ENCODE measurements at places on chromosomes 3 and 15. TPM values are rescaled to one million over a fixed set of nuclear protein-coding genes. Genes with fewer than 3 reads are reported as not detected.

DNA sequence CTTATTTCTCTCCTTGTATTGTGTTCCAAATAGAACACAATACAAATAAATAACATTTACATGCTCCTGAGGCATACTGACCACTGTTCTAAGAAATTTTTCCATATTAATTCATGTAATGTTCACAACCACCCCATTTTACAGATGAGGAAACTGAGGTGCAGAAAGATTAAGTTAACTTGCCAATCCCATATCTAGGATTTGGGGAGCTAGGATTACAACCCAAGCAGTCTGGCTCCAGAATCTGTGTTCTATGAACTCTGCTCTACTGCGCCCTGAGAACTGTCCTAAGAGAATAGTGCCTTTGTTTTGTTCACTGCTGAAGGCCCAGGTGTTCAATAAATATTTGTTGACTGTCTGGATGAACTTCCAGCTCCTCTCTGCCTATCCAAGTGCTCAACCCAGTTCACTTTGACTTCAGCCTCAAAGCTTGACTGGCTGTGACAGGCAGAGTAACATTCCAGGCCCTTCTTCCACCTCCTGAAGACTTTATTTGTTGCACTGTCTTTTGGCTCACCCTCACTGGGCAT is 3.1 kb downstream of the NEK10 start:
- DNase-seq, result no peak

- DNase-seq, result peak; percentile 9
Measured at GRCh38 chr15:92306663-92307062, 87.0 kb upstream of the ST8SIA2 start.

DNA sequence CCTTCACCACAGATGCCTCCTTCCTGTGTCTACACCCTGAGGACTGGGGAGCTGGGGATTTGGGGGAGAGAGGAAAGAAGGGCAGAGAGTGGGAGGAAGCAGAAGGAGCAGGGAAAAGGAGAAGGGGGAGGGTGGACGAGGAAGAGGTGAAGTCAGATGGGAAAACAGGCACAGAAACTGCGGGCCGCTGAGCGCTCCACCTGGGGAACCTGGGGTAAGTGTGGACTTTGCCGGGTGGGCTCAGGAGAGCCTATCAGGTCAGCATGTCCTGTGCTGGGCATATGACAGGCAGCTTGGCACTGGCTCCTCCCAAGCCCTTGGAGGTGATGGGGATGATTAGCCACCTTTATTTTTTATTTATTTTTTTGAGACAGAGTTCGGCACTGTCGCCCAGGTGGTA is 62.6 kb downstream of the CORO2B start:
- peak; percentile 60 for DNase-seq

- no peak for DNase-seq
Measured at GRCh38 chr3:69869643-69870042, 129.9 kb upstream of the SAMMSON start.

- DNase-seq, result no peak
Measured at GRCh38 chr3:132435911-132436425, 18.7 kb downstream of the DNAJC13 start.

GRCh38 chr3:108804437-108804836 is 18.1 kb upstream of the TRAT1 start:
- DNase-seq, result no peak

- DNase-seq, result peak; percentile 93
Measured at GRCh38 chr3:112640930-112641801, at the start of gene CCDC80. TSS of gene CCDC80 (minus strand) at chr3:112641143. CDS start at chr3:112639905, 1,238 bp downstream.

- DNase-seq, result no peak
Measured at GRCh38 chr3:46356909-46357308, 3.0 kb downstream of the CCR2 start.

DNA sequence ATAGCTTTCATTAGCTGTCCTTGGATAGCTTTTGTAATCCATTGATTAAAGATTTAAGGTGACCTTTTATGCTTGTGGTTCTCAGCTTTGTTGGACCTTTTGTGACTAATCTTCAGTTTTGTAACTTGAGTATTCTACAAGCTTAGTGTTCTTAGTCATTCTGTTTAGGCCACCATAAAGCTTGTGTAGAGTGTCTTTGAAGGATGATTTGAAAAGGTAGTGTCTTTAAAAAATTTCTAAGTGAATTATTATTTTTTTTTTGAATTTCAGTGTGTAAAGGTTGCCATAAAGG is 7.5 kb downstream of the MORF4L1 start:
- DNase-seq, result no peak

GRCh38 chr3:48739955-48740823 is 23.2 kb upstream of the IP6K2 start:
- peak; percentile 43 for DNase-seq

DNA sequence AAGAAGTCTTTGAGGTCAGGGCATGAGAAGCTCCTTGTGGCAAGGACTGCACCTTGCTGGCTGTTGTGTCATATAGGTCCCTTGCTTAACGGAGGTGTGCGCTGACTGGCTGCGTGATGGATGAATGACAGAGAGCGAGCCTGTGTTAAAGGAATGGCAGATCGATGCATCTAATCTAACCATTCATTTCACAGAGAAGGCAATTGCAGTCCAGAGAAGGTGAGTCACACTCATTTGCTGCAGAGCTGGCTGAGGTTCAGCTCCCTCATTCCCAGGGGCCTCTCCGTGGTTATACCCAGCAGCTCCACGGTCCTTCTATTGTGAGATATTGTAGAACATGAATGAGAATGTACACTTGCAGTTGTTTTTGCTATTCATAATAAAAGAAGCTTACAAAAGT is 289.3 kb downstream of the EPHB1 start:
- no peak for DNase-seq

DNA sequence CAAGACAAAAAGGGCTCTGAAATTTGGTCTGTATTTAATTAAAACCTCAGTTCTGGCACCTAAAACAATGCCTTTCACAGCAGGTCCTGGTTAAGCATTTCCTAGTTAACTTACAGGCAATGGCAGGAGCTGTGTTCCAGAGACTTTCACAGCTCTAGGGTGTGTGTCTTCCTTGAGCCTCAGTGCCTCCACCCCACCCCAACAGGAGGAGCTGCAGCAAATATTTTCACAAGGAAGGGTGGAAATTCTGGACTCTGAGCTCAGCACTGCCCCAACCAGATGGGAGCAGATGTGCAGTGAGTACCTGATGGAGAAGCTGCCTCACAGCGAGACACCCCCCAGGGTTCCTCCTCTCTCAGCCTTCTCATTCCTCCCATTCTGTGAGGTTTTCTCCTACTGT is 106.3 kb upstream of the SPATA12 start:
- no peak for DNase-seq

GRCh38 chr15:37079726-37080125 is 20.6 kb downstream of the MEIS2 start:
- DNase-seq, result no peak

- no peak for DNase-seq
Measured at GRCh38 chr3:164326714-164327113, 751.6 kb downstream of the SI start.

- DNase-seq, result no peak
Measured at GRCh38 chr3:133914839-133915600, 19.3 kb upstream of the RAB6B start.

GRCh38 chr3:32817558-32818228 is at the start of gene TRIM71:
TSS of gene TRIM71 (plus strand) at chr3:32817997. CDS start at chr3:32818081, 84 bp downstream.
- no peak for DNase-seq

DNA sequence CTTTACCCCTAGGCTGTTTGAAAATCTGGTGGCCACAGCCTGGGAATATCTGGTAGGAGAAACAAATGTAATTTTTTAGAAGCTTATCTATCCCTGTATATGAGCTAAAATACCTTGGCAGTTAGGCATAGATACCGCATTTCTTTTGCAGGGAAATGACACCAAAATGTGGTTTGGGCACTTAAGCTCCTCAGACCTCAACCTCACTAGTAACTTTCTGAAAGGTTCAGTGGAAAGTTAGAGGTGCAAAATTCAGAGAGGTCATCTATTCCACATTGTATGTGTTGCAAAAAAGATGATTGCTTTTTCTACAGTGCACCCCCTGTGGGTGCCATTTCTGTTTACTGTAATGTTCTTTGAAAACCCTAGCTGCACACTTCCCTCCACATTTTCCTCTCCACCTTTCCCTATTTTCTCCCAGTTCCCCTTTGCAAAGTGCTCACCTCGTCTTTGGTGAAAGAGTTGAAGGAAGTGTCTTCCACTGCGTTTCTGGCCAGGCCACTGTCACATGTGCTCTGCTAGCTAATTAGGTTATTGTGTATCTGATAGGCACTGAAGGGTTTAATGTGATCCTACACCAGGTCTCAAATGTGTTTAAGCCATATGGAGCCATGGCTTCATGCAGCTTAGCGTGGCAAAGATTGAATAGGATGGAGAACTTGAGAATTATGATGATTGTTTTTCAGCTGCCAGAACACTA is 1.3 kb downstream of the SACM1L start:
- DNase-seq, result no peak

DNA sequence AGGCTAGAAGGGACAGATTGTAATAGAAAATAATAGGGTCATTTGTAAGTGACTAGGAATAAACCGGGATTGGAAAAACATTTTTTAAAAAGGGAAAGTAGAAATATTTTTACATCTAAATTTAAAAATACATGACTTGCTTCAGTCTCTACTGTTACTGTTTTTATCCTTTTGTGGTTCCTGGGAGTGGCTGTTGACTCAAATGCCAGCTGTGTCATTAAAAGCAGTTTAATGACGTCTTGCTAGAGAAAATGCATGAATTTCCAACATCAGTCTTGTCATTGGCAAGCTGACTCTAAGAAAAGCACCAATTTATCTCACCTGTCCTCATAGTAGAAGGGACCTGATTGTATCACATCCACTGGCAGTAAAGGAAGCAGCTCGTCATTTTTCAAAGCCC is 16.7 kb upstream of the LCMT2 start:
- DNase-seq, result no peak

GRCh38 chr15:78065973-78066946 is 11.3 kb downstream of the TBC1D2B start:
- no peak for DNase-seq

- DNase-seq, result no peak
Measured at GRCh38 chr3:63774781-63775180, 44.3 kb upstream of the C3orf49 start.

DNA sequence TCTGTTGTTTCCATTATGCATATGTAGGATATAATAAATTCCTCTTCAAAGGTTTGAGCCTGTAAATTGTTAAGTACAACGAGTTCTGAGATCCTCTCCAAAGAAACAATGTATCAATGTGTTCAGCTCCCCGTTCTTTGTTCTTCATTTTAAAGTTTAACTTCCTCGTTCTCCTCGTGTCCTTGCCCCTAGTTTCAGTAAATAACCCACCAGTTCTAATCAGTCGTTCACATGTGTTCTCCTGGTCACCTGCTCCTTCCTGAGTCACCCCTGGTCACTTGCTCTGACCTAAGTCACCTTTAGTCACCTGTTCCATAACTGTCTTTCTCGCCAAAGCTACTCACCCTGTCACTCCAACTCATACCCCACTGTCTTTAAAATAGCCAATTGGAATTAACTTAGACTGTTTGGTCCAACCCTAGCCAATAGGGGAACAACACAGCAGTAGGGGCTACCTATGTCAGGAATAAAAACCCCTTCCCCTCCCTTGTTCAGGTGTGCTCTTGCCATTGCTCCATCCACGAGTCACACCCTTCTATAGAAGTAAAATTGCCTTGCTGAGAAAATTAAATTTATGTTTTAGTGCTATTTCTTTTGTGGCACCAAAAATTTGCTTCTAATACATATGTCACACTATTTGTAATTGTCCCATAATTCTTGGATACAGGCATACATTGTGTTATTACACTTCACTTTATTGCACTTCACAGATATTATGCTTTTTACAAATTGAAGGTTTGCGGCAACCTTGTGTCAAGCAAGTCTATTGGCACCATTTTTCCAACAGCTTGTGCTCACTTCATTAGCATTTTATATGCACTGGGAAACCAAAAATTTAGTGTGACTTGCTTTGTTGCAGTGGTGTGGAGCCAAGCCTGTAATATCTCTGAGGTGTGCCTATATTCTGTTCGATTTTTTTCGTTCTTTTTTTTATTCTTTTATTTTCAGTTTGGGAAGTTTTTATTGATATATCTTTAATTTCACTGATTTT is 15.3 kb upstream of the MCF2L2 start:
- DNase-seq, result no peak

DNA sequence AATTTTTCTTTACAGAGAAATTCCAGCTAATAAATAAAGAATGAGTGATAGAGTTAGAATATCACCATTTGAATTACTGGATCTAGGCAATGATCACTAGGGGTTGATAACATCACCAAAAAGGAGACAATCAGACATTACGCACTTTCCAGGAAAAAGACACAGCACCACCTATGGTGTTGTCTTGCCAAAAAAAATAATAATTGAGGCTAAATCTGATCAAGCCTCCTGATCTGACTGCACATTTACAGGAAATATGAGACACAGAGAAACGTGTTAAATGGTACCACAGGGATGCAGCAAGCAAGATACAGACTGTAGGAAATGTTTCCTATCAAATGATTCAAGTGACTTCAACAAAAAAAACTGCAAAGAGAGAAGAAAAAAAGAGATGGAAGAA is 92.8 kb downstream of the EOMES start:
- DNase-seq, result no peak

GRCh38 chr3:22269831-22270230 is 518.8 kb upstream of the ZNF385D start:
- no peak for DNase-seq

DNA sequence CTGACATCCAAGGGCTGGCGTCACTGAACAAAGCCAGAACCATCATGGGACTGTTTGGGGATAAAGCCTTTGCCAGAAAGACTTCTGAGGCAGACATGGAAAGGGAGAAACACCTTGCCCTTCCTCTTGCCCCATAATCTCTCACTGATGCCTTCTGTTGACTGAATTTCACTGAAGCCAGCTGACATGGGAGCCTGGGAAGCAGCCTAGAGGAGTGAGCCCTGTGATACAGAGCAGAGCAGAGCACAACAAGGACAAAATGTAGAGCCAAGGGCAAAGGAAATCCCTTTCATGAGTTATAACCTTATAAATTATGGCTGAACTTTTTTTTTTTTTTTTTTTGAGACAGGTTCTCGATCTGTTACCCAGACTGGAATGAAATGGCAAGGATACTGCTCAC is 9.8 kb upstream of the CNOT10 start:
- no peak for DNase-seq

- DNase-seq, result no peak
Measured at GRCh38 chr3:183279371-183279770, 26.3 kb downstream of the B3GNT5 start.

GRCh38 chr3:49476563-49476962 is 6.5 kb downstream of the DAG1 start:
- no peak for DNase-seq

GRCh38 chr3:126613479-126614188 is 41.3 kb downstream of the TXNRD3 start:
- no peak for DNase-seq

The ACTC1 gene
- not detected for polyA plus RNA-seq

The SCN11A gene
- polyA plus RNA-seq, result not detected

The GABRA5 gene
- polyA plus RNA-seq, result not detected

The ASB14 gene
- polyA plus RNA-seq, result not detected

The TMEM212 gene
- polyA plus RNA-seq, result not detected

The TGM5 gene
- polyA plus RNA-seq, result not detected

The TMEM108 gene
- polyA plus RNA-seq, result not detected

The DUOXA2 gene
- polyA plus RNA-seq, result not detected

The AQP9 gene
- 0.11 TPM for polyA plus RNA-seq

The MUSTN1 gene
- polyA plus RNA-seq, result 0.80 TPM

The EHHADH gene
- 1.9 TPM for polyA plus RNA-seq

The KCNAB1 gene
- polyA plus RNA-seq, result 0.15 TPM

The GOLGA8M gene
- not detected for polyA plus RNA-seq

The BCL6 gene
- 2.3 TPM for polyA plus RNA-seq

The PAQR9 gene
- polyA plus RNA-seq, result not detected

The LINGO1 gene
- polyA plus RNA-seq, result 0.07 TPM
